LHCN-M2 (cell line): ENCODE measurements at places on chromosomes 12 and 14. TPM values are rescaled to one million over a fixed set of nuclear protein-coding genes. Genes with fewer than 3 reads are reported as not detected.
A peak's percentile ranks its signal among the peaks of the same experiment; 100 is the strongest.

The MYF6 gene
- total RNA-seq, result 29.3 and 29.4 TPM in 2 replicates

The RIMBP2 gene
- not detected in 2 replicates for total RNA-seq

The C12orf50 gene
- total RNA-seq, result not detected in 2 replicates

- DNase-seq, result peak; percentile 47
Observed at GRCh38 chr12:42482748-42483520, 106.6 kb downstream of the PRICKLE1 start.

- DNase-seq, result peak; percentile 19
Observed at GRCh38 chr12:122125452-122126341, 47.1 kb downstream of the MLXIP start.

DNA sequence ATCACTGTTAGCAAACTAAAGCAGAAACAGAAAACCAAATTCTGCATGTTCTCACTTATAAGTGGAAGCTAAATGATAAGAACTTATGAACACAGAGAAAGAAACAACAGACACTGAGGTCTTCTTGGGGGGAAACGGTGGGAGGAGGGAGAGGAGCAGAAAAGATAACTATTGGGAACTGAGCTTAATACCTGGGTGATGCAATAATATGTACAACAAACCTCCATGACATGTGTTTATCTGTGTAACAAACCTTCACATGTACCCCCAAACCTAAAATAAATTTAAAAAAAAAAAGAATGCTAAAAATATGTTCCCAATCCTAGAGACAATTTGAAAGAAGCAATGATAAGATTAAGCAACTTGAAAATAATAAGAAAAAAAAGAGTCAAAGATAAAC is 89.5 kb downstream of the SOX5 start:
- DNase-seq, result no peak

DNA sequence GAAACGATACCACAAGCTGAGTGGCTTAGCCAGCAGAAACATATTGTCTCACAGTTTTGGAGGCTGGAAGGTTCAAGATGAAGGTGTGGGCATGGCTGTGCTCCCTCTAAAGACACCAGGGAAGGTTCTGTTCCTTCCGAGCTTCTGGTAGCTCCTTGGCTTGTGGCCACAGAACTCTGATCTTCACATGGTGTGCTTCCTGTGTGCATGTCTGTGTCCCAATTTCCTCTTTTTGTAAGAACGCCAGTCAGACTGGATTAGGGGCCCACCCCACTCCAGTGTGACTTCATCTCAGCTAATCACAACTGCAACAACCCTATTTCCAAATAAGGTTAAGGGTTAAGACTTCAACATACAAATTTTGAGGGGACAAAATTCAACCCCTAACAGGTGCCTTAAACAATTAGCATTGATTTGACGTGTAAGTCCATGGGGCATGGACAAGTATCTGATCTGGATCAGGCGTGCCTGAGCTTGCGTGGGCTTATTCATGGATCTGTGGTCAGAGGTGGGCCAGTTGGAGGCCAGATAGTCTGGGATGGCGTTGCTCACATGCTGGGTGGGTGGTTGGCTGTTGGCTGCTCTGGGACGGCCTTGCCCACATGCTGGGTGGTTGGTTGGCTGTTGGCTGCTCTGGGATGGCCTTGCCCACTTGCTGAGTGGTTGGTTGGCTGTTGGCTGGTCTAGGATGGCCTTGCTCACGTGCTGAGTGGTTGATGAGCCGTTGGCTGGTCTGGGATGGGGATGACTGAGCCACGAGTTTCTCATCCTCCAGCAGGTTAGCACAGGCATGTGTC is 88.5 kb downstream of the LGMN start:
- DNase-seq, result no peak

GRCh38 chr14:69716478-69717187 is 50.3 kb upstream of the SRSF5 start:
- peak; percentile 21 for DNase-seq

- DNase-seq, result peak; percentile 57
Observed at GRCh38 chr12:52865090-52865944, 16.5 kb upstream of the KRT78 start.
